Stomach (tissue), 19 donors: ENCODE measurements at places on chromosomes 2 and 18. TPM values are rescaled to one million over a fixed set of nuclear protein-coding genes. Genes with fewer than 3 reads are reported as not detected.

- no peak for DNase-seq
Measured at GRCh38 chr2:26722911-26723310, 30.4 kb downstream of the KCNK3 start.

DNA sequence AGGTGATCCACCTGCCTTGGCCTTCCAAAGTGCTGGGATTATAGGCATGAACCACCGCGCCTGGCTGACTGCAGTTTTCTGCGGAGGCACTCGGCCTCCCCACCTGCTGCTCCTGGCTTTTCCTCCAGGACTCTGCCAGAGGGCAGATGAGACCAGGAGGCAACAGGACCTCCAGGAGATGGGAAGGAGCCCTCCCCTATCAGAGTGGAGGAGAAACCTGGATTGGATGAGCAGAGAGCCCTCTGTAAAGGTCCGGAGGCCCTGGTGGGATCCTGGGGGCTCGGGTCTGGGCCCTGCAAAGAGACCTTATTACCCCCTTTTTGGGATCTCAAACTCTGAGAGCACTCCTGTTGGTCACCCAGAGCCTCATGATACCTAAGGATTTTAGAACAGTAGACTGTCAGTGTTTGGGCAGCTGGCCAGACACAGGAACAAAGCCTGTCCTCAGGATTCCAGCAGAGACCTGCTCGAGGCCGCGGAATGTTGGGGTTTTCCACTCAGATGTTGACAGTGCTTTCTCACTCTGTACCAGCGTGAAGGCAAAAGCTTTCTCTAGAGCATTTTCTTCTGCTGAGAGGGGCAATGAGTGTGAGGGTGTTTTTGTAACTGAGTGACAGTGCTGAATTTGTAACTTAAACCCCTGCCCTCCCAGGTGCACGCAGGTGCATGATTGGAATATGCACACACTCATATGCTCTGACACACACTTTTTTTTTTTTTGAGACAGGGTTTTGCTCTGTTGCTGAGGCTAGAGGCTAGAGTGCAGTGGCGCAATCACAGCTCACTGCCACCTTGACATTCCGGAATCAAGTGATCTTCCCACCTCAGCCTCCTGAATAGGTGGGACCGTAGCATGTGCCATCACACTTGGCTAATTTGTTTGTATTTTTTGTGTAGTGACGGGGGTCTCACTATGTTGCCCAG, 48.4 kb downstream of the NPPC start:
- DNase-seq = no peak

GRCh38 chr2:164810843-164811242, 30.8 kb downstream of the COBLL1 start:
- DNase-seq = no peak

DNA sequence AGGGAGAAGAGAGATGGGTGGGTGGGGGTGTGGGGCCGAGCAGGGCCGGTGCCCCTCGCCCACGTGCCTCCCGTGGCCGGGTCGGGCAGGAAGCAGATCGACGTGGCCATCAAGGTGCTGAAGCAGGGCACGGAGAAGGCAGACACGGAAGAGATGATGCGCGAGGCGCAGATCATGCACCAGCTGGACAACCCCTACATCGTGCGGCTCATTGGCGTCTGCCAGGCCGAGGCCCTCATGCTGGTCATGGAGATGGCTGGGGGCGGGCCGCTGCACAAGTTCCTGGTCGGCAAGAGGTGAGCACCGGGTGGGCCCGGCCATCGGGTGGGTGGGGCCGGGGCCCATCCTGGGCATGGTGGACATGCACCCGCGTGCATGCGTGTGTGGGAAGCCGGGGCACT, 21.8 kb downstream of the ZAP70 start:
- no peak for DNase-seq

- no peak for DNase-seq
Measured at GRCh38 chr2:200405599-200406298, 99.3 kb downstream of the SPATS2L start.

GRCh38 chr2:70984576-70985282, 6.3 kb downstream of the ANKRD53 start:
- DNase-seq = peak; percentile 88

DNA sequence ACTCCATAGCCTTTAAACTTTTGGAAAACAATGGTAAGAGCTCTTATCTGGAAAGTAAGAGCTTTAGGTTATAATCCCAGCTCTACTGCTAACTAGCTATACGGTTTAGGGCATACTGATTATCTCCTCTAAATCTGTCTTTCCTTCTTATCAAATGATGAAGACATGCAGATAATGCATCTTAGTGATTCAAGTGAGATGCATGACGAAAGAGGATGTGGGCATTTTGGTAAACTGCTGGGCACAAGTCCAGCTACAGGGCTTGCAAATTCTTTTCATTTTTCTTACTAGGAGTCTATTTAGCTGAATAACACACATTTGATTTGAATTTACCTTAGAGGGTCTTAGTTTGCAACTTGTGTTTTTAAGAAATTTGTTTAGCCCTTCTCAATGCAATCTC, 1604.8 kb upstream of the ZEB2 start:
- no peak for DNase-seq

DNA sequence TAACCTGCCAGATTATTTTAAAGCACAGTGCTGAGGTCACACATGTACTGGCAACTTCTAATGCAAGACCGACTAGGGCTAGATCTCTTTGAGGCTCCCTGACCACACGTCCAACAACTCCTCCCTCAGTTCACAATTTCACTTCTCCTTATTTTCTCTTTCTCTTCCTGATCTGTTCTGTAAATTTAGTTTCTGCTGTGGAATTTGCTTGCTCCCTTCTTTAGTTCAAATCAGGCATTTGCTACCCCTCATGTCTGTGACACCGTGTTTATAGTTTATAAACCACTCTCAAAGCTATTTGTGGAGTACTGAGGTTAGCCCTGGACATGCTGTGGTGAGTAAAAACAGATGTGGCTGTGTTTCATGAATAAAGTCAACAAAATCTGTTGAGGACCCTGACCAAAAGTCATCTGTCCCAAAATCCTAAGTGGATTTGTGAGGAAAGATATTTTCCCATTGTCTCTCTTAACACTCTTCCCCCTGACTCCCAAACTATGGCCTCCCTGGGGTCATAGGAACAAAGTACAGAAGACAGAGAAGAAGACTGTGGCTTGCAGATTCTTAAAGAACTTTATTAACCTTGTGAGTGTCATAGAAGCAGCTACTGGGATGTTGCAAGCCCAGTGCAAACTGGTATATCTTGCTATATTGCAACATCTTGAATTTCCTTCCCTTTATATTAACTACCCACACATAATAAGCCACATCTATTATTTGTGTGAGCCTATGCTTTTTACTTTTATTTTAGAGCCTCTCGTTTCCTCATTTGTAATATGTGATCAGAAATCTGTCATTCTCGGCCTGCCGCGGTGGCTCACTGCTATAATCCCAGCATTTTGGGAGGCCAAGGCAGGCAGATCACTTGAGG, 3.5 kb upstream of the NAGK start:
- DNase-seq = no peak

DNA sequence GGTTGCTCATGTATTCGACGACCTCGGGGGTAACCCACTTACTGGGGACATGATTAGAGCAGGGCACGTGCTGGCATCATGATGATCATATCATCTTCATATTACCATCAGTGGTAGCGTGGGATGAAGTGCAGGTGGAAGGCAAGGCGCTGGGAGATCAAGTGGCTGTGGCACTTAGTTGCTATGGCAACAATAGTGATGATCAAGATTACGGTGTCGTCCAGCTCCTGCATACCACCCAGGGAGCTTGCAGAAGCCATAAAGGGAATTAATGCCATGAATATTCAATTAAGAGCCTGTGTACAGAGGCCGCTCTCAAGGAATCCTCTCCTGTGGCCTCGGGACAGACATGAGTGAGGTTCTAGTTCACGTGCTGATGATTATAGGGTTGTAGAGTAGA, 237.2 kb upstream of the COPS8 start:
- DNase-seq = no peak

- no peak for DNase-seq
Measured at GRCh38 chr2:210895132-210895531, 338.7 kb downstream of the CPS1 start.

GRCh38 chr2:27888790-27889189, 1.4 kb downstream of the RBKS start:
- DNase-seq = no peak

GRCh38 chr18:47582093-47582492, 330.6 kb upstream of the SKOR2 start:
- no peak for DNase-seq

DNA sequence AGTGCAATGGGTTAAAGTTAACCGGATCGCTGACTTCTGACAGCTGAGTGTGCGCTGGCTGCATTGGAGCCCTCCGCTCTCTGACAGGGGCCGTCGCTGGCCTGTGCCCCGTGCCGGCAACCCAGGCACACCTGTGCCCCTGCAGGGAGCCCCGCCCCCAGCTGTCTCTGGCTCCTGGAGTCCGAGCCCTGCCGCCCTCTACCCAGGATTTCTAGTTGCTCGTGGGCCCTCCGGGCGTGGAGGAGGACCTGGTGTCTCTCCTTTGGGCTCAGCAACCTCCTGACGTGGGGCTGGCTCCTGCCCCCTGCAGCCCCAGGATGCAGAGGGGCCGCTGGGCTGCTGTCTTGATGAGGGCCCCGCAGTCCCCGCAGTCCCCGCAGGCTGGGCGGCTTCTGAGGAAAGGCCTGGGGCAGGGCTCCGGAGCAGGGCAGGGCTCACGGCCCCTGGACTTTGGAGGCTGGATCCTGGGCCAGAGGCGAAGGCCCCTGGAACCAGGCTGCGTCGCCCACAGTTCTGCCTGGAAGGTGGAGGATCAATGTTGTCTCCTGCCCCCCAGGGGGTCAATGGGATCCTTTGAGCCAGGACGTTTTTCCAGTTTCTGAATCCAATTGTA, 172.8 kb downstream of the RNF144A start:
- no peak for DNase-seq

- DNase-seq = no peak
Measured at GRCh38 chr2:226836548-226836885, 663 bp downstream of the RHBDD1 start.

SPEG gene
- total RNA-seq = 7.4 TPM

ERMN gene
- not detected for total RNA-seq

KCNG3 gene
- 0.43 TPM for total RNA-seq

MOGAT1 gene
- 1.8 TPM for total RNA-seq

TSPYL6 gene
- total RNA-seq = not detected
